Keratinocyte (primary cell): ENCODE measurements at places on chromosomes 5 and 9. TPM values are rescaled to one million over a fixed set of nuclear protein-coding genes. Genes with fewer than 3 reads are reported as not detected.

GRCh38 chr9:133031130-133031422 lies 279 bp downstream of the GTF3C5 start:
- DNase-seq = no peak

GRCh38 chr5:123505633-123506032 lies 6.3 kb upstream of the CSNK1G3 start:
- DNase-seq = no peak

Gene GMCL2
- polyA plus RNA-seq = not detected in 3 replicates

DNA sequence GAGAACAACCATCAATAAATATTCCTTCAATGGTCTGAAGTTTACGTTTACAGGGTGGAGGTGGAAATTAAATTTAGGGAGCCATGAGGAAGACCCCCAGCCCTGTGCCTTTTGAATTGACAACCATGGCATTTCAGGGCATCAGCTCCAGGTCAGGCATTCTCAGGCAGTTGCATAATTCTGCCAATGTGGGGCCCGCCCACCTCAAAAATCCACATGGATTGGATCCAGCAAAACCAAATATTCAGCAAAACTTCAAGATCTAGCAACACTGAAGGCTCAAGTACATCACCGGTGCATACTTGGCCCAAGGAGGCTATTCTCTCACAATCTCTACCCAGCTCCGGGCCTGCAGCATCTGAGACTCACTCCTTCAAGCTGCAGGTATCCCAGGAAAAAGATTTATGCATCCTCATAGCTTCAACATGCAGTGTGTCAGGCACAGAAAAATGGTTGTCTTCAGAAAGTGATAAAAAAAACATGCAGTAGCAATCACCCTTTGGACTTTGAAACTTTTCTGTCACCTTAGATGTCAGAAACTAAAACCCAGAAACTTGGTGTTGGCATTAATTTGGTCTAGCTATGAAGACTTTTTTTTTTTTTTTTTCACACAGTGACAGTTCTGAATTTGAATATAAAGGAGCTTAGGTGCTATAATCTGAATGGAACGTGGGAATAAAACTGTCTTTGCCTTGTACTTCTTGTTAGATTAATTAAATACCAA lies 21.4 kb upstream of the ANXA2R start:
- no peak for DNase-seq

Gene UHRF2
- polyA plus RNA-seq = 36.4 to 77.0 TPM (median 36.6 TPM) in 3 replicates

- no peak for DNase-seq
Observed at GRCh38 chr5:156326718-156327259, at the start of gene SGCD. TSS of gene SGCD (plus strand) at chr5:156327164.

GRCh38 chr5:58410441-58410840 lies 49.4 kb downstream of the PLK2 start:
- no peak for DNase-seq

DNA sequence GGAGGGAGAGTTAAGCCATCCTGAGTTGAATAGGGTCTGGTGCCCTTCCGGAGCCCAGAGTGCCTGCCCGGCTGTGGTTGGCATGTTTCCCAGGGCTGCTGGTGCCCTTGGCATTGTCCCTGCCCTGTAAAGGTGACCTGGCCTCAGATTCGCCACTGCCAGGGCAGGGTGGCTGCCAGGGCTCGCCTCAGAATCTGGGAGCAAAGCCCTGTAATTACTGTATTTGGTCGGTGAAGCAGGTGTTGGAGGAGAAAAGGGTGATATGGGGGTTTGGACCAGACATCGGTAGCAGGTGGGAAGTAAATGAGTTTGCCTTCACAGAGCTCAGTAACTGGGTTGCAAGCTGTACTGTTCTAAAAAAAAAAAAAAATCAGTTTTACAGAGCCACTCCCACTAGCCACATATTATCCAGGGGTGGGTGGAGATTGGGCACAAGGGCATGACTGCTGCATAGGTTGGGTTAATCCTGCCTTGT lies 47.6 kb downstream of the RGS3 start:
- DNase-seq = no peak

GRCh38 chr9:117742131-117742530 lies 37.9 kb downstream of the TLR4 start:
- DNase-seq = no peak

GRCh38 chr9:131630205-131630831 lies 85.0 kb downstream of the PRRT1B start:
- DNase-seq = no peak

GRCh38 chr5:6861667-6862066 lies 148.4 kb downstream of the TENT4A start:
- DNase-seq = no peak

GRCh38 chr9:116165912-116166311 lies 12.3 kb downstream of the PAPPA start:
- DNase-seq = no peak

DNA sequence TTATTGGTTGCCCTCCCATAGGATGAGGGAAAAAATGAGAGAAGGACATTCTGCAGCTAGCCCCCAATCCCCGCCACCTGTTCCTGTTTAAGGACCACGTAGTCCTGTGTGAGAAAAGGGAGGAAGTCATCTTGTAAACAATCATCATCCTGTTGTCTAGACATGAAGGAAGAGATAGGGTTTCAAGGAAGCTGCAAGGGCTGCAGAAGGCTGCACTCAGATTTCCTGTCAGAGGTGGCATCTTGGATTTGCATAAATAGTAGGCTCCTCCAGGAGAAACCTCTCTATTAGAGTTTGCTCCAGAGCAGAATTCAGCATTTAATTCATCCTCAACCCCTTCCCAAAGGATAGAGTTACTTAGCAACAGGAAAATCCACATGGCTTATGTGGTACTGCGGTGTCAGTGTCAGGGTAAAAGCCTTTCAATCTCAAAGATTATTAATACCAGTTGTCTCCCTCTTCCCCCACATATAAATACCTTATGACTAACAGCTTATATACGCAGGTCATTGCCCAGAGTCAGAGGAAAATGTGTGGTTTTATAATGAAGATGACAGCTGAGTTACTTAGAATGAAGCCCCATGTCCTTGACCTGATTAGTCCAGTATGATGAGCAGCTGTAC lies 4.6 kb upstream of the DNAJC18 start:
- no peak for DNase-seq

Gene DPH7
- polyA plus RNA-seq = 25.3 to 32.4 TPM (median 26.2 TPM) in 3 replicates

Gene SH3PXD2B
- 17.3 to 17.9 TPM (median 17.6 TPM) in 3 replicates for polyA plus RNA-seq

GRCh38 chr5:39800042-39800601 lies 375.3 kb upstream of the DAB2 start:
- no peak for DNase-seq

DNA sequence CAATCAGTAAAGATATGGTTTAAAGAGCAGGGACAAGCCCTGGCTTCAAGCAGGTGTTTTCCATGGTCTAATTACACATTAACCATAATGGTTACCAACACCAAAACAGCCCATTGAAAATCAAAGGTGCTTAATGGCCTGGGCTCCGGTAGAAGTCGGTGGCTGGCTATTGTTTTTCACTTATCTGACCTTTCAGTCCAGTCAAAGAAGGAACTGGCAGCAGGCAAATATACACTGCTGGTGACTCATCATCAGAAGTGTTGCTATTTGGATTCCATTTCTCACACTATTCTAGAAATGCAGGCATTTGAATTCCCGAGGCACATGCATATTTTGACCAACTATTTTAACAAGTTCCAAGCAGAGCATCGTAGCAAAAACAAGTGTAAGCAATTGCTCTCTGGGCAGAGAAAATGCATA lies 26.3 kb upstream of the GABRP start:
- DNase-seq = no peak

DNA sequence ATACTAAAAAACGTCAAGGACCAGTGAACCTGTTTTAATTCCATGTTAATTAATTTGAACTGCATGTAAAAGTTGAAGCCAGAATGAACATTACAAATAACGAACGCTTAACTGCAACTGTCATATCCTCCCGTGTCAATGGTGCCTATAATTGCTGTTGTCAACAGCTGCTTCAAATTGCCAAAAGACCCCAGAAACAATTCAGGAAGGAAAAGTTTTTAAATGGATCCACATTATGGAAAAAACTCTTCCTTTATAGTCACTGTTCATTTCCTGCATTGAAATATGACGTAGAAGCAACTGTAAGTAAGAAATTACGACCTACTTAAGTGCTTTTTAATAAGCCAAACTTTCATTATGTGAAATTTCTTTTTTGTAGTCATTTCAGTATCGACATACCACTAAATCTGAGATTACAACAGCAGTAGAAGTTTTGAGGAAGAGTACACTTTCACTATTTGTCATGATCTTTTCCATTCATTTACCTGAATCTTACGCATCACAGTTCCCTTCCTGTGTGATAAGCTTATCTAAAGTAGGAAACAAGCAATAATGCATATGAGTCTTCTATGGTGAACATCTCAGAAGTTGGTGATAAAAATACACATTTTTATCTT lies 37.8 kb downstream of the MEF2C start:
- no peak for DNase-seq

Gene ELAVL2
- polyA plus RNA-seq = 1.5 to 4.3 TPM (median 2.9 TPM) in 3 replicates

DNA sequence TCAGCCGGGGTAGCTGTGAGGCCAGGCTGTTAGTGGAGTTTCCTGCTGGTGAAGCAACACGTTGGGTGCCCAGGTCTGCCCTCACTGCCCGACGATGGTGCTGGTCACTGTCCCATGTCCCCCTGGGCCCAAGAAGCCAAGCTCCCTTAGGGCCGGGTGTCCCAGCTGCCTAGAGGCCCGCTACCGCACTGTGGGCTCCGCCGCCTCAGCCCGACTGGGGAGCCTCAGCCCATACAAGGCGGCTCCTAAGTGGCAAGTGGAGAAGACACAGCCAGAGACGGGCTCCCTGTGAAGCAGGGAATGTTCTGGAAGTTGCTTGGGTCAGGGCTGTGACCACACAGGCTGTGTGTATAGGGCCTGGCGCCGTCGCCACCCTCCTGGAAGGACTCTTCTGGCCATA lies 96.9 kb downstream of the RXRA start:
- DNase-seq = no peak

DNA sequence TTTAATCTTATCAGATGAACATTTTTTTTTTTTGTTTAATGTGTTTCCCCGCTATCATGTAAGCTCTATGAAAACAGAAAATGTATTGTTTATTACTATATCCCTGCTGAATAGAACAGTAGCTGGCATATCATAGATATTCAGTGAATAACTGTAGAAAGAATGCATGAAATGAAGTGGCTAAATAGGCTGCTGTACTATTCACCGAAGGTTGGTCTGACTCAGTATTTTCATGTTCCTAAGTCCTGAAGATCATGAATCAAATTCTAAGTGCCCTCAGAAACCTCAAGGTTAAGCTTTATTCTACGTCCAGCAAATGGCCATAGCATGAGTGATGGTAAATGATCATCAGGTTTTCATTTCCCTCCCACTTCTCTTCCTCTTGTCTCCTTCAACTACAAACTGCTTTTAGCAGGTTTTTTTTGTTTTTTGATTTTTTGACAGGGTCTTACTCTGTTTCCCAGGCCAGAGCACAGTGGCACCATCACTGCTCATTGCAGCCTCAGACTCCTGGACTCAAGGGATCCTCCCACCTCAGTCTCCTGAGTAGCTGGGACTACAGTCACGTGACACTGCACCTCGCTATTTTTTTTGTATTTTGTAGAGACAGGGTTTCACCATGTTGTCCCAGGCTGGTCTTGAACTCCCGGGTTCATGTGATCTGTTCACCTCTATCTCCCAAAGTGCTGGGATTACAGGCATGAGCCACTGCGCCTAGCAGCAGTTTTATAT lies 19.1 kb upstream of the ZFAND5 start:
- no peak for DNase-seq

GRCh38 chr9:89489548-89490530 lies 8.1 kb downstream of the SEMA4D start:
- no peak for DNase-seq

Gene LRSAM1
- polyA plus RNA-seq = 5.2 to 11.6 TPM (median 7.2 TPM) in 3 replicates

DNA sequence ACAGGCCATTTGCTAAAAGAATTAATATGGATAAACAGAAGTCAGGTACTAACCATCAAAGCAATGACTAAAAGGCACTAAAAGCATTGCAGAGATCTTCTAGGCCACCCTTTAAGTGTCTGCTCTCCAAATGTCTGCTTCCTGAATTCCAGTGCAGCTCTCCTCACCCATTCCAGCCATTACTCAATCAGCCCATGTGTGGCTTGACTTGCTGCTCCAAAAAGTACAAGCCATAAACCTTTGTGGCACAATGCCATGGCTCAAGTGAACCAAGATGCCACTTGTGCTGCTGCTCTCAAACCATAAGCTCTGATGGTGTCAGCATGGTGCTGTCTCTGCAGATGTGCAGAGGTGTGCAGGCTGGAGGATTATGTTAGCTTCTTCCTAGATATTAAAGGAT lies 290.2 kb upstream of the POU5F2 start:
- no peak for DNase-seq

- DNase-seq = no peak
Observed at GRCh38 chr5:176550275-176550831, 1.2 kb downstream of the CDHR2 start.

DNA sequence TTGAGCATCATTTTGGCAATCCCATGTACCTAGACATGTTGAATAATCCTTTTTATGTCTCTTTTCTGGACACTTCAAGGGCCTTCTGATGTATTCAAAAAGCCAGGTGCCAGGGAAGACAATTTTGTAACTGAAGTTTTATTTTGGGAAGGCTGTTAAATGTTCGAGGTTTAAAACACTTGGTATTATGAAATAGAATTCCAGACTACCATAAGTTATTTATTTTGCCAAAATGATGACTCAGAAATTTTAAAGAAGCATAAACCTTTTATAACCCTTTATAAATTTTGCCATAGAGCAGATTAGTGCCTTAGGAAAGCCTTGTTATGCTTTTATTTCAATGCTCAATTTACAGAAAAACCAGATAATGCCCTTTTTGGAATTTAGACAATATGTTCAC lies 30.3 kb upstream of the UHRF2 start:
- DNase-seq = no peak

DNA sequence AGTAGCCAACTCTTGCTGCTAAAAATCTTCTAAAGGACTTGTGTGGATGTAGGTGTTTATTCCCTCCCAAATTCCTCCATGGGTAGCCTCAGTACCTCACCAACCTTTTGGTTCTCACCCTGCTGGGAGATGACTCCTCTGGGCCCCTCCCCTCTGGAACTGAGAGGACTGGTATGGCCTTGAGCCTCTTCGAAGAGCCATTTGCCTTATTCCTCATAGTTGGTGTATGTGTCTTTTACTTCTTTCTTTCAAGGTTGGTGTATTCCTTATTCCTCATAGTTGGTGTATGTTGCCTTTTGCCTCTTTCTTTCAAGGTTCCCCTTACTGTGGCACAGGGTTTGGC lies 48.3 kb downstream of the GNAQ start:
- no peak for DNase-seq

DNA sequence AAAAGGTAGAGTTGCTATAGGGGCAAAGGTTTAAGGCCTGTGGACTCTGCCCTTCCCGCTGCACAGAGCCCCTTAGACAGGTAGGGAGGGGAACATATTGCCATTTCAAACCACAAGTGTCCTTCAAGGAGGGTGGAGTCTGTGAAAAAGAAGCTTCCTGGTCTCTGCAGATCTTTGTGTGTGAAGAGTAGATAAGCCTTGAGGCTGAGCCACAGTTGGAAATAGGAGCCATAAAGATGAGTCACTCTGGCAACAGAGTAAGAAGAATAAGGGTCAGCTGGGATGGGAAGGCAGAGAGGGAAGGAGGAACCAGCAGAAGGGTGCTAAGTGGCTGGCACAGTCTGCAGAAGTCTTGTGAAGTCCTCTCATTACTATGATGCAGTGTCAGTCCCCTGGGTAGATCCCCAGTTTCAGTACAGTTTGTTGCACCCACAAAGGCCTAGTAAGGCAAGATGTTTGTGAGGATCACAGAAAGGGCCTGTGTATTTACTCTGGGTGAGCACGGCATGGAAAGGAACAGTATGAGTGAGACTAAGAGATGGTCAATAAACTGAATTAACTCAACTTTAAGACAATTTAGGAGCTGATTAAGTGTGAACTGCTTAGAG lies 18.1 kb downstream of the GRXCR2 start:
- DNase-seq = peak; percentile 57

- no peak for DNase-seq
Observed at GRCh38 chr5:140821375-140822280, at the start of gene PCDHA5. TSS of gene PCDHA5 (plus strand) at chr5:140821613.

Gene SLC6A7
- not detected in 3 replicates for polyA plus RNA-seq
